Coronary artery (tissue), 2 donors: ENCODE measurements at places on chromosomes 12 and 14.

DNA sequence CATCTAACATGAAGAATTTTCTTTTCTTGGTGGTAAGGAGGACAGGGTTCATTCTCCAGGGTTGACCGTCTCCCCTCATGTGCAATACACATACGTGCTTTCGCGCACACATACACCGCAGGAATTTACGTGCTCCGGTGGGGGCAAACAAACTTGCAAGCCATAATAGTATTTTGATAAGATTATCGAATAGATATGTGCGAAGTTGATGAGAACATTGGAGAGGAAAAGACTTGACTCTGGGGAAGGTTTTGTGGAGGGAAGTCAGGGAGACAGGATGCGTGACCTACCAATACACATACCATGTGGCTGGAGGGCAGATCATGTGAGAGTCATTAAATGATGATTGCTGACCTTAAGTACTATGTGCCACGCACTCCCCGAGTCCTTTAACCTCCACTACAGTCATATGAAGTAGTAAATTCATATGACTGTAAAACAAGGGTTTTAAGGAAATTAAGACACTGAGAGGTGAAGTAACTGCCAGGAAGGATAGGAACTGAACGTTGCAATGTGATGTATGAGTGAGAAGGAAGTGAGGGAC, 921 bp downstream of the RAD51B start:
- no peak for DNase-seq

DNA sequence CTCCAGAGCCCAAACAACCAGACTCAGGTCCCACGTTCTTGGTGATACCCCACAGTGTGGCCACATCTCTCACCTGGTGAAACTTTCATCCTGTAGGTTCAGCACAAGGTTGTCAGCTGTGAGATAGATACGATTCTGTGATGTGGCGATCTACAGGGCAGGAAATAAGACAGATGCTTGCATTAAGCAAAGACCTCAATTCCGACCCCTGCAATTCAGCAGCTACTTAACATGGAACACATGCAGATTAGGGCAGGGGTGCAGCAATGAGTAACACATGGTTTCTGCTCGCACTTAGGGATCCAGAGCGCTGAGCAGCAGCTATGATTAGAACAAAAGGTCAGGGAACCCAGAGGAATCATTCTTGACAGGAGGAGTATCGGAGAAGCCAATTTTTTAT, 4.1 kb downstream of the PHB2 start:
- no peak for DNase-seq

GRCh38 chr12:7501031-7501588, 2.5 kb downstream of the CD163 start:
- DNase-seq, result no peak

GRCh38 chr14:96119947-96120346, 80.8 kb downstream of the C14orf132 start:
- DNase-seq, result no peak

DNA sequence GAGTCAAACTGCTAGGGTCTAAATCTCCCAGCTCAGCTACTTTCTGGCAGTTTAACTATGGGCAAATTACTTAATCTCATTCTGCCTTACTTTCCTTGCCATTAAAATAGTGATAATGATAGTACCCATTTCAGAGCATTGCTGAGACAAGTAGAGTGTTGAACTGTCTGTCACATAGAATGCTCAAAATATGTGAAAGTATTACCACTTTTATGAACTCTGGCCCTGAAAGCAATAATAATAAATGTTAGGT, 19.9 kb downstream of the SRGAP1 start:
- no peak for DNase-seq

- no peak for DNase-seq
Measured at GRCh38 chr14:102586420-102587104, 5.9 kb upstream of the RCOR1 start.

DNA sequence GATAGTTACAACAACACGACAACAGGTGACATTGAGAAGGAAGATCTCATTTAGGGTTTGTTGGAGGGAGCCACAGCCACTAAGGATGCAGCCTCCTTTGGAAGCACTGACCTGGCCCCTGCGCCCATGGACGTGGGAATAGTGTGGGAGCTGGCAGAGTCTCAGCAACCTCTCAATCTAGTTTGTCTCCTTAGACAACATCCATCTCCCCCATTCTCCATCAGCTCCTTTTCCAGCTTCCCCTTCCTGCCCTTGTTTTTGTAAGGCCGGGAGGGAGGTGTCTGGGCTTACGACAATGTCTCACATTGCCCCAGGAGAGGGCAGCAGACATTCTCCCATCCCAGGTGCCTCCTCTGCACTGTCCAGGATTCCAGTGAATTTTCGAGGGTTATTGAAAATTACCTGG, 170.2 kb upstream of the PZP start:
- DNase-seq, result no peak

DNA sequence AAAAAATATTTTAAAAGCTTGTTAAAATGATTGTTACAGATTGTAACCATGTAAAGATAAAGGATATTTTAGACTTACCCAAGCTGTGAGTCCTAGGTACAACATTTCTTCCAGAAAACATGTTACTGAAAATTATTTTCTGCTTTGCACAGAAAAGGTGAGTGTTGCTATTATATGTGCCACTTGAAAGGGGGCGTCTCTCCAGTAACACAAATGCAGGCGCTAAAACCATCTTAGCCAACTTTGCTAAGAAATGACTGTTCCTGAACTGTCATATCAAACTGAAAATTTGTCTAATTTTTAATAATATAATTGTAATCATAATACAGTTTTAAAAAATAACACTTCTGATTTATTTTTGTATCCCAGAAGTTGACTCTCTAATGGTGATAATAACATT, 75.6 kb upstream of the KRAS start:
- DNase-seq, result no peak
